ENCODE measurements at places on chromosomes 1 and 21.

GRCh38 chr1:165441166-165441880, 3.6 kb downstream of the RXRG start:
- DNase-seq, result no peak

GRCh38 chr1:206739411-206740076, 31.0 kb upstream of the IL19 start:
- no peak for DNase-seq

DNA sequence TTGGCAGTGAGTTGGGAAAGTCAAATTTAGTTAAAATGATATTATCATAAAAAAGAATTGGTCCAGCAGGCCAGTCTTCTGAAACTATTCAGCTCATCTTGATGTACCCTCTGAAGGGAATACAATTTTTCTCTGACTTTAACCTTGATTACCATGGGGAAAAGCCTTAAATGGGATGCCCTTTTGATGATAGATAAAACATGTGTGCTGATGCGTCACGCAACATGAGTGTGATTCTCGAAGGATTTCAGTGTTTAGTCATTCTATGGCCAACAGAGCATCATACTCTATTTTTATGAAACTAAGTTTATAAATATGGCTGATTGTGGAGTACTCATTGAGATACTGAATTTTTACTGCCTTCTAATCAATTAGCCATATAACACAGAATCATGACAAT, 171.5 kb downstream of the ZNF281 start:
- no peak for DNase-seq

DNA sequence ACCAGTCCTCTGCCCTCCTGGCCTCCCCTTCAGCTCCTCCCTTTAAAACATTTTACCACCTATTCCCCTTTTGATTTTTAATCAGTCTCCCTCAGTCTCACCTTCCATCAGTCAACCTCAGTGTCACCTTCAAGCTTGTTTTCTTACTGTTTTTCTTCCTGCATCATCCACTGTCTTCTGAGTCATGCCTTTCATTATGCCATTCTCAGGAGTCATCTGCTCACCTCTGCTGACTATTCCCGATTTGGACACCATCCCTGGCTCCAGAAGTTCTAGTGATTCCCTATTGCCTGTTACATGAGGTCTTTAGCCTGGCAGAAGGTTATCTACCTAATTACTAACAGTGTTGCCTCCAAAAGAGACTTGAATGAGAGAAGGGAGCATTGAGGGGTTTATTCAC, 23.9 kb downstream of the NFASC start:
- no peak for DNase-seq

- DNase-seq, result no peak
Observed at GRCh38 chr21:24045775-24046215, 1561.5 kb downstream of the MRPL39 start.
